ENCODE measurements at places on chromosomes 3 and 15.

- H3K36me3 ChIP-seq = peaks cover 17% of the 10 kb centered on the region
- no peaks in the 10 kb centered on the region for H3K27me3 ChIP-seq
- no peak for DNase-seq
Observed at GRCh38 chr3:133804896-133805295, 719 bp upstream of the SRPRB start.

DNA sequence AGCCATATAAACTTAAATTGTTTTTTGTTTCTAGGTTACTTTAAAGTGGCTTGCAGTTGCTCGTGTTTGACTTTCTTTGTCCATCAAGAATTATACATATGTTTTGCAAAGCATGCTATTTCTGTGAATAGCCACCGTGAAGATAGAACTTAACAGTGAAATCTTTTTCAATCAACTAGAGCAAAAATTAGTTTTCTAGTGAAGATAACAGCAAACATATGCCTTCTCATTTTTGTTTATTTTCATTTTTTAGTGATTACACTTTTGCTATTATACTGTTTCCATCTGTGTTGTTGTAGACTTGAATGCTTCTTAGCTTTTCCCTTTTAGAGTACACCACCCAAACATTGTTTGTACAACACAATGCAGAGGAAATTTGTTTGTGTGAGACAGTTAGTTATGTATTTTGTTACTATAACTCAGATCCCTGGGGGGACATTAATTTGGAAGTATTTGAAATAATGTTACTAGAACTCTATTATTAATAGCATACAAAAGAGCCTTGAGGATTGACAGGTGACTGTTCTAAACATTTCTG lies 62.8 kb downstream of the CRYBG3 start:
- no peak overlapping the region for H3K27ac ChIP-seq
- no peaks in the 10 kb centered on the region for H3K27me3 ChIP-seq
- peaks cover 2% of the 10 kb centered on the region for H3K36me3 ChIP-seq
- H3K4me1 ChIP-seq = peaks cover 14% of the 10 kb centered on the region
- no peak for DNase-seq
- no peak overlapping the region for H3K4me3 ChIP-seq

DNA sequence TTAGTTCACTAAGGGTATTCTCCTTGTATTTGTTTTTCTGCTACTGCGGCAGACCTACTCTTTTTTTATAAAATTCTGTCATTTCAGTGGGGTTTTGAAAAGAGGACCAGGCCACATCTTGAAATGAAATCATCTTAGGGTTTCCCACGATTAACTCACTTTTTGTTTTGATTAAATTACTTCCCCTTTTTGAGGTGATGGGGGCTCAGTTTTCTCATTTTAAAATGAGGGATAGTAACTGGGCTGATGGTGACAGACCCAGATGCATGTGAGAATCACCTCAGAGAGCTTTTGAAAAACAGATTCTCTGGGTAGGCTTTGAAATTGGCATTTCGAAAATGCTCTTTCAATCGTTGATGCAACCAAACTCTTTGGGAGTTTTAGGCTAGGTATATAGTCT lies 24.2 kb downstream of the UBE2Q2 start:
- H3K27ac ChIP-seq = no peak overlapping the region
- H3K4me1 ChIP-seq = peaks cover 24% of the 10 kb centered on the region
- H3K36me3 ChIP-seq = peaks cover 24% of the 10 kb centered on the region
- no peak for DNase-seq

DNA sequence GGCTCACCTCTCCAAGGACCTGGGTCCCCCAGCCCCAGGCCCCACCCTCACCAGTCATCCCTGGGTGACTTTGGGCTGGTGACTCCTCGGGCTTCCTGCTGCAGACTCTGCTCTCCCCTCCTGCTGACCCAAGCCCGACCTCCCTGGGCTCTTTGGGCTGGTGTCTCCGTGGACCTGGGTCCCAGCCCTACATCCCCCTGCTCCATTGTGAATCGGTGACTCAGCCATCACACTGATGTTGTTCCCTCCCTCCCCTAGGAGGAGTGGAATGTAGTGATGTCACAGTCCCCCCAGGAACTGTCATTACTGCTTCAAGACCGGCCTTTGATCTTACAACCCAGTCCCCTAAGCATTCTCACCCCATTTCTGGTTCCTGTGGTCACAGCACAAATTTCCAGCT lies 83.7 kb downstream of the ADAMTS7 start:
- H3K4me1 ChIP-seq = peaks cover 3% of the 10 kb centered on the region
- no peaks in the 10 kb centered on the region for H3K27me3 ChIP-seq
- no peak overlapping the region for H3K4me3 ChIP-seq
- H3K27ac ChIP-seq = no peak overlapping the region
- DNase-seq = no peak

- H3K36me3 ChIP-seq = no peaks in the 10 kb centered on the region
- no peak overlapping the region for H3K27ac ChIP-seq
- no peaks in the 10 kb centered on the region for H3K4me1 ChIP-seq
- H3K4me3 ChIP-seq = no peak overlapping the region
Observed at GRCh38 chr3:179902061-179902460, 134.7 kb downstream of the PEX5L start.

DNA sequence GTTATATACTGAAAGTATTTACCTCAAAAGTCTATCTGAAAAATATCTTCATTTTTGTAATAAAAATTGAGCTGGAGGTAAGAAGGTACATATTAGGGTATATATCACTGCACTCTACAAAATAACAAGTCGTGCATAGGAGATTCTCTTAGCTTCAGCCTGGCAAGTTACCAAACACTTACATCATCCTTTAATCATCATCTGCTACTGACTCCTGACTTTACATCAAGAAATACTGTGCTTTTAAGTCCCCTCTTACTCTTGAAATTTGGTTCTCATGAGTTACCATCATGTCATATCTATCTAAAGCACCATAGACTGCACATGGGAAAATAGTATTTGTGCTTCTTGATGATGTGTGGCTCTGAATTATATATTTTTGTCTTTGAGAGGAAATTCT lies 50.8 kb downstream of the LYSMD4 start:
- no peaks in the 10 kb centered on the region for H3K27me3 ChIP-seq
- H3K27ac ChIP-seq = peak overlapping the region; percentile 84
- H3K4me1 ChIP-seq = peaks cover 36% of the 10 kb centered on the region
- H3K36me3 ChIP-seq = peaks cover 60% of the 10 kb centered on the region
- H3K4me3 ChIP-seq = no peak overlapping the region

- no peak overlapping the region for H3K4me3 ChIP-seq
- no peak overlapping the region for H3K27ac ChIP-seq
- no peak for DNase-seq
Observed at GRCh38 chr15:86840996-86841395, 761.3 kb downstream of the AGBL1 start.

GRCh38 chr3:123953735-123954134 lies 7.3 kb downstream of the CCDC14 start:
- no peak overlapping the region for H3K27ac ChIP-seq
- H3K36me3 ChIP-seq = peaks cover 28% of the 10 kb centered on the region
- H3K4me3 ChIP-seq = no peak overlapping the region

- no peak overlapping the region for H3K4me3 ChIP-seq
- no peak overlapping the region for H3K27ac ChIP-seq
- peaks cover 13% of the 10 kb centered on the region for H3K36me3 ChIP-seq
- H3K4me1 ChIP-seq = peaks cover 4% of the 10 kb centered on the region
Observed at GRCh38 chr3:189516039-189516438, 115.2 kb upstream of the TP63 start.

- peaks cover 6% of the 10 kb centered on the region for H3K27me3 ChIP-seq
- H3K4me3 ChIP-seq = no peak overlapping the region
- no peak overlapping the region for H3K27ac ChIP-seq
- no peaks in the 10 kb centered on the region for H3K4me1 ChIP-seq
Observed at GRCh38 chr3:86951322-86951721, 39.6 kb downstream of the VGLL3 start.

DNA sequence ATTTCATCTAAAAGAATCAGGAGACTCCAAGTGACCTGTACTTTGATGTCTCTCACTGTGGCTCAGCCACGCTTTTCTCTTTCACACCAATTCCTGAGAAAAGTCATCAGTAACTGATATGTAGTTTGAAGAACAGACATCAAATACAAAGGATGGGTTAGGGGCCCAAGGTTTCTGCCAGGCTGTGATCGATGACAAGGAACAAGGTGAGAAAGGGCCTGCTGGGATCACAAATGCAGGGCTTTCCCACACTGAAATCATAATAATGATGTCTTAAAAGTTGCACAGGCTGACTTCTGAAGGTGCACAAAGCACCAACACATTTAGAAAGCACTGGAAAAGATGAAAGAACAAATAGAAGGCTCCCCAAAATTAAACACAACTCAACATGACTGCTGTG lies 396.9 kb downstream of the MAGI1 start:
- no peak overlapping the region for H3K27ac ChIP-seq
- no peak overlapping the region for H3K4me3 ChIP-seq
- DNase-seq = no peak
- no peaks in the 10 kb centered on the region for H3K4me1 ChIP-seq
- no peaks in the 10 kb centered on the region for H3K27me3 ChIP-seq

Measured in activated naive CD8-positive, alpha-beta T cell treated with anti-CD3 and anti-CD28 coated beads for 36 hours (primary cell).